ENCODE measurements at places on chromosomes 7 and 10.

DNA sequence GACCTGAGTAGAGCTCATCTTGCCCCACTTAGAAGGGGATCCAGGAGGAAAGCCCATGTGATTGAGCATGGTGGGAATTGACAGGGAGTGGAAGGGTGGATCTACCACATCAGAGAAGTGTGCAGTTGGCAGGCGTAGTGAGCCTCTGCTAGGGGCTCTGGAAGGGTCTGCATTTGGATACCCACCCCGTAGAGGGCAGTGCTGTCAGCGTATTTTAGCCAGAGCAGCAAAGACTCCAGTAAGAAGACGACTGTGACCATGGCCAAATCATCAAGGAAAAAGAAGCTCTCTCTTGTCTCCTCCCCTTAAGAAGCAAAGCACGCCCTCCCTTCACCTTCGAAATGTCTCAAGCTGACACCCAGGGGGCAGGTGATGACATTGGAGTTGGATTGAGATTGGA lies 68.8 kb upstream of the INHBA start:
- DNase-seq = no peak

DNA sequence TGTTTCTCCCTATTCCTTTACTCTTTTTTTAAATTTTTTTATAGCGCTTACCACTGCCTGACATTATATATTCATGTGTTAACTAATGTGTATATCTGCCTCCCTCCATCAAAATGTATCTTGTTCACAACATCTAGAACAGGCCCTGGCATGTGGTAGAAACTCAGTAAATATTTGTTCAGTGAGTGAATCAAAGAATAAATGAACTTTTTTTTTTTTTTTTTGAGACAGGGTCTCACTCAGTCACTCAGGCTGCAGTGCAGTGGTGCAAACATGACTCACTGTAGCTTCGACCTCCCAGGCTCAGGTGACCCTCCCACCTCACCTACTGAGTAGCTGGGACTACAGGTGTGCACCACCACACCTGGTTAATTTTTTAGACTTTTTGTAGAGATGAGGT lies 7.5 kb upstream of the CALD1 start:
- DNase-seq = no peak

DNA sequence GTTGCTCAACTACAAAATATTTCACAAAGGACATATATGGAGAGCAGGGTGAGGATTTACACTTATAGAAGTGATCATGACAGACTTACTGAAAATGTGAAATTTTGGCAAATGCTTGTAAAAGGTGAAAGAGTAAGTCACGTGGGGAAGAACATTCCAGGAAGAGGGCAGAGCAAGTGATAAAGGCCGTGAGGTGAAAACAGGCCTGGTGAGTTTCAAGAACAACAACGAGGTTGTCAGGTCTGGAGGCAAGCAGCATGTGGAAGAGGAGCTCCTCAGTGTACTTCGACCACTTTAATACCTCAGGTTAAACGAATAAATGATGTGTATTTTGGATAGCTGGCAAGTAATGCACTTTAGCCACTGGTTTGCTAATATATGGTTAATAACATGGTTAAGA lies 706.7 kb downstream of the PCDH15 start:
- no peak for DNase-seq

- DNase-seq = no peak
These were observed 540.0 kb downstream of the TCERG1L start for GRCh38 chr10:130771491-130771946.

GRCh38 chr10:6267941-6268340 lies 65.2 kb downstream of the PFKFB3 start:
- DNase-seq = no peak

DNA sequence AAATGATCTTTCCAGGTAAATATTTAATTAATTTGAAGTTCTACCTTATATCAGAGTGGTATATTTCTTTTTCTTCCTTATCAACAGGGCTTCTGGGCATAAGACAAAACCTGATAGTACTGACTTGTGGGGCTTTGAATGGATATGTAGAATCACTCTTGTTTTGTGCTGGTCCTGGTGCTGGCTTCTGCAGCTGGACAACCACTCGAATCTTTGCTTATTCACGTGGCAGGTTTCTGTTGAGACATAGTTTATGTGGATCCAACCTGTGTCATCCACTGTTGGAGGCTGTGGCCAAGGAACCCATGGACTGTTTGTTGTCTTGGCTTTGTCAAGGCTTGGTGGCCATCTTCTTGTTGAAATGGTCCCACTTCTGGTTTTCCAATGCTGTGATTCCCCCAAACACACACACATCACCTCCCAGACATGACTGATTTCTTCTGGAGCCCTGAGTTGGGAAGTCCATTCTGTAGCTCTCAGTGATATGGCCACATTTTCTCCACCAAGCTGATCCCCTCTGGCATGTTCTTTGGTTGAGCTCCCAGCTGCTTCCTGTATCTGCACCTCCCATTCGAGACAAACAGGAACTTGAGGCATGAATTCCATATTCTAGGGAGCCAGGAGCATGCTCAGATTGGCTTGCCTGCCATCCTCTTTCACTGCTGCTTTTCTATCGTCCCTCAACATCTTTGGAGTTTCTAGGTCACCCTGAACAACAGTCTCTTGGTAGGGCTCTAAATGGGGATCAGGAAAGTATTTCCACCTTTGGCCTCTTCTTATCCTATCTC lies 19.5 kb downstream of the TAS2R41 start:
- no peak for DNase-seq

- no peak for DNase-seq
These were observed 3.5 kb upstream of the SLC35B4 start for GRCh38 chr7:134320201-134320600.

- no peak for DNase-seq
These were observed 129.8 kb downstream of the PPP1R17 start for GRCh38 chr7:31816810-31817209.

DNA sequence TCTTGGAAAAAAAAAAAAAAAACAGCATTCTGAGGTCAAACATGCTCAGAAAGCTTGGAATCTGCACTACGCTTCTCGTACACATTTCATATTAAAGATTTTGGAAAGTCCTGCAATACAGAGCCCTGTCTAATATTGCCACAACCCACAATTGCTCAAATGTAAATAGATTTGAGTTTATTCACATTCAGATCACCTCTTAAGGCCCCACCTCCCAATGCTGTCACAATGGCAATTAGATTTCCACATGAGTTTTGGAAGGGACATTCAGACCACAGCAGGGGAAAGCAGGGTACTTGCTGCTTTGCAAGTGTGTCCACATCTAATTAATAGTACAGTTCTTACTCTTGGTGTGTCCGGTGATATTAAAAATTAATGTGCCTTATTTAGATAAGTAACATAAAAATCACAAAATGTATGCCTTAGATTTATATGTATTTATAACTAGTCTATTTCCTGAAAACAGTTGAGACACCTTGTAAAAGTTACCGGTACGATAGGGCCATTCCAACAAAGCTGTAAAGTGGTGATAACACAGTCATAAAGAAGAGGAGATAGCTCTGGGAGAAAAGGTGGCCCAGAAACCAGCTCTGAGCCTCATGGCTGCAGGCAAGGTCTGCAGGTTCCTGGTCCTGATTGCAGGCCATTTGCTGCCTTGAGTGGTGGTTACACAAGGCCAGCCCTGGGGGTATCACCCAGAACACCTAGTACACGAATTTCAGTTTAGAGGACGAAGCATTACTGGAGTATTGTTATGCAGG lies 27.9 kb downstream of the EGFR start:
- DNase-seq = no peak

DNA sequence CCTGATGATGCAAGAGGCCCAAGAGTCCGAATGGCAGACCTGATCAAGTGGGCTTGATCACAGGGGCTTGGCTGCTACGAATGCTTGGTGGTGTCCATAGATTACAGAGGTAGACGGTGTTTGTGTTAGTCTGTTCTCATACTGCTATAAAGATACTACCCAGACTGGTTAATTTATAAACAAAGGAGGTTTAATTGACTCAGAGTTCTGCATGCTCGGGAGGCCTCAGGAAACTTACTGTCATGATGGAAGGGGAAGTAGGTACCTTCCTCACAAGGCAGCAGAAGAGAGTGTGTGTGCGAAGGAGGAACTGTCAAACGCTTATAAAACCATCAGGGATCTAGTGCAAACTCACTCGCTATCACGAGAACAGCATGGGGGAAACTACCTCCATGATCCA lies 268.9 kb upstream of the KLF6 start:
- no peak for DNase-seq

- DNase-seq = no peak
These were observed 29.8 kb upstream of the FIGNL1 start for GRCh38 chr7:50479743-50480517.

- no peak for DNase-seq
These were observed 19.4 kb upstream of the PDGFA start for GRCh38 chr7:538764-539685.

DNA sequence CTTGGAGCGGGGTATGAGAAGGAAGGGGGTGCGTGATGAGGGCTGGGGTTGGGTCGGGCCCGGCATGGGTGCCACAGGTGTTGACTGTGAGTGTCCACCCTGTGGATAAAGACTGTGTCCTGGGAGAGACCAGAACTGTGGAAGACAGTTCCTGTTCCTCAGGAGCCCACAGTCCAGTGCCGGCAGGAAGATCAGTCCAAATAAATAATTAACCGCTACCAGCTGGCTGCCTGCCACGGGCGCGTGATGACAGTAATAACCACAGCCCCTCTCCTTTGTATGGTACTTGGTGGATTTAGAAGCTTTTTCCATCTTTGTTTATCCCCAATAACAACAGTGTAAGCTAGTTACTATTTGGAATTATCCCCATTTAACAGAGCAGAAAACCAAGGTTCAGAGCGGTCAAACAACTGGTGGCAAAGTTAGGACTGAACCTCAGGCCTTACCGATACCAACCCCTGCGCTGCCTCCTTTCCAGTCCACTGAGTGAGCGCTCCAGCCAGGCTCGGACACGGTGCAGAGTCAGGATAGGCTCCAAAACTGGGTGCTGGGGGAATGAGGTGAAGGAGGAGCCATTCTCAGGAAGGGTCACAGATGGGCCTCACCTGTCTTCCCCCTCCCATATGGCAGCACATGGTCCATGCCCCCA lies 5.1 kb downstream of the ZMIZ1 start:
- DNase-seq = no peak

GRCh38 chr7:1758028-1758858 lies 88.2 kb downstream of the ELFN1 start:
- no peak for DNase-seq

GRCh38 chr7:35993113-35993512 lies 159.9 kb upstream of the EEPD1 start:
- no peak for DNase-seq

- no peak for DNase-seq
These were observed 12.5 kb downstream of the MXI1 start for GRCh38 chr10:110219884-110220283.

DNA sequence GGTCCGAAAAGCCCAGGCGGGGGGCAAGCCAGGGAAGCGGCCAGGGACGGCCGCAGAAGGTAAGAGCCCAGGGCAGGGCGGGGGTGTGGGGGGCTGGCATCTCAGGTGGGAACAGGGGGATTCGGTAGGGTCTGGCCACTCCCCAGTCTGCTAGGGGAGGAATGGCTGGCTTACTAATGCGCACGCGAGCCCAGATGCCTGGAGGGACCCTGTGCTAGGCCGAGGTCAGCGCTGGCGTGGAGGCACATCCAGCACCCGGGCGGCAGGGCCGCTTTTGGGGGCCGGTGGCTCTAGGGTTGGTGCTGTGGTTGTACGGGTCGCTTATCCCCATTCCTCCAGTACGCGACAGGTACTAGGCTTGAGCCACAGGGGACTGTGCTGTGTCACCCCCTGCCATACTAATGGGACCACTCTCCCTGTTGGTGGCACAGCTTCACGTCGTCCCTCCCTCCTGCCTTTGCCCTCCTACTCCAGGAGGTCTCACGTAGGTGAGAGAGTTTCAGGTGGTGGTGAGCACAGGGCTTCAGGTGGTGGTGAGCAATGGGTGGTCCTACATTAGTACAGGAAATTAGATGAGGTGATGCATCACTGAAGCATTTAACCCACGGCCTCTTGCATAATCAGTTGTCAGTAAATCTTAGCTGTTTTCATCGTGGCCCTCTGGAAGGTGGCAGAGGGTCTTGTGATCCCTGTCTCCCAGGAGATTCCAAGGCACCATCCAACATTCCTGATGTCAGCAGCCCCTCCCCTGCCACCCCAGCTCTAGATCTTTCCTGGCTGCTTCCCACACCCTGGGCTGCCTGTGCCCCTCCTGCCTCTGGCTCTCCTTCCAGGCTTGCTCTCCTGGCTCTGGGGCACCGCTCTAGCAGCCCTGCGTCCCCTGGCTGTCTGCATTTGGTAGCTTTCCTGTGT lies 971 bp downstream of the AEBP1 start:
- DNase-seq = no peak

- no peak for DNase-seq
These were observed 124.4 kb upstream of the NPS start for GRCh38 chr10:127424594-127425264.

- DNase-seq = no peak
These were observed 7.3 kb upstream of the ASB4 start for GRCh38 chr7:95478272-95479037.

DNA sequence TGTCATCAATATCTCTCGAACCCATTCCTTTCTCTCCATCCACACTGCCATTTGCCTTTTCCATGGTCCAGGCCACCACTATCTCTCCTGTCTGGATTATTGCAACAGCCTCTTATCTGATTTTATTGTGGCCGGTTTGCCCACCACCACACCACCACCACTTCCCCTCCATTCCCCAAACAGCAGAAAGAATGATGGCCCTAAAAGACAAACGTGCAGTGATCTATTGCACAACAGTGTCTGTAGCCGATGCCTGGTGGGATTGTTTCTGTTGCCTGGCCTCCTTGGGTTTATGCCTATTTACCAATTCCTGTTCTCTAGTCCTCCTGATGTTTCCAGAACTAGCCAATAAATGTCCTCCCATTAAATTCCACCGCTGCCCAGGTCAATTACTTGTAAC lies 10.2 kb upstream of the ST8SIA6 start:
- no peak for DNase-seq

- DNase-seq = no peak
These were observed 262.7 kb downstream of the CTNNA3 start for GRCh38 chr10:67433276-67433675.

DNA sequence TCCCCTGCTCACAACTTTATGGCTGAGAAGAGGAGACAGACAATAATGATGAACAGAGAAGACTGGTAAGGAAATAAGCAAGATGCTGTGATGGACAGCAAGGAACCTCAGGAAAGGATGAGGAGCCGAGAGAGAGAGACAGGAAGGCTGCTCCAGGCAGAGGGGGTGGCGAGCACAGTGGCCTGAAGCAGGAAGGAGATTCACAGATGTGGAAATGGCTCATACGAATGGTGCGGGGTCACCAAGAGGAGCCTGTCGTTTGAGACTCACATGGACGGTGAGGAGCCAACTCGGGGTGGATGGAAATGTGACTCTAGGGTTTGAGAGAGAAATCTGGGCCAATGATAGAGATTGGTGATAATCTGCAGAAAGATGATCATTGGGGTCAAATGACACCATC lies 43.7 kb downstream of the KIAA1549 start:
- DNase-seq = no peak

DNA sequence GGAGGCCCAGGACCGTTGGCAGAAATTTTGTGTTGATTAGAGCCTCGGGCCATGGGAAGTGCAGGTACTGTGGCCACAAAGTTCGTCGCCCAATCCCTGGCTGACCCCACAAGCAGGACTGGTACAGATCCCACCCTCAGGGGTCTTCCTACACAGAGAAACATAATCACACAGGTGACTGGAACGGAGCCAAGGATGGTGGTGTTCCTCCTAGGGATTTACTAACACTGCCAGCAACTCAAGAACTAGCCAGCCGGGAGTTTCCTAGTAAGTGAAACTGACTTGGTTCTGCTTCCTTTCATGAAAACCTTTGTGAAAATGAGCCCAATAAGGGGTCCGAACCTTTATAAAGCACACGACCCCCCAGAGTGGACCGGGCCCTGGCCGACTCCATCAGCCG lies 5.7 kb downstream of the CUX1 start:
- no peak for DNase-seq

Data from stimulated activated CD8-positive, alpha-beta memory T cell treated with anti-CD3 and anti-CD28 coated beads, Interleukin-7, amount 100 ng/mL, for 24 hours (primary cell).